GDM1 (cell line): ENCODE measurements at places on chromosomes 1 and 21.

- no peak for DNase-seq
These were observed 6.7 kb upstream of the WNT2B start for GRCh38 chr1:112501810-112502641.

- no peak for DNase-seq
These were observed 150.3 kb downstream of the HMGB4 start for GRCh38 chr1:34013958-34014737.

- DNase-seq = no peak
These were observed 367.8 kb upstream of the ZP4 start for GRCh38 chr1:238258510-238258909.

GRCh38 chr1:8388732-8389562 lies 71.0 kb downstream of the SLC45A1 start:
- no peak for DNase-seq

DNA sequence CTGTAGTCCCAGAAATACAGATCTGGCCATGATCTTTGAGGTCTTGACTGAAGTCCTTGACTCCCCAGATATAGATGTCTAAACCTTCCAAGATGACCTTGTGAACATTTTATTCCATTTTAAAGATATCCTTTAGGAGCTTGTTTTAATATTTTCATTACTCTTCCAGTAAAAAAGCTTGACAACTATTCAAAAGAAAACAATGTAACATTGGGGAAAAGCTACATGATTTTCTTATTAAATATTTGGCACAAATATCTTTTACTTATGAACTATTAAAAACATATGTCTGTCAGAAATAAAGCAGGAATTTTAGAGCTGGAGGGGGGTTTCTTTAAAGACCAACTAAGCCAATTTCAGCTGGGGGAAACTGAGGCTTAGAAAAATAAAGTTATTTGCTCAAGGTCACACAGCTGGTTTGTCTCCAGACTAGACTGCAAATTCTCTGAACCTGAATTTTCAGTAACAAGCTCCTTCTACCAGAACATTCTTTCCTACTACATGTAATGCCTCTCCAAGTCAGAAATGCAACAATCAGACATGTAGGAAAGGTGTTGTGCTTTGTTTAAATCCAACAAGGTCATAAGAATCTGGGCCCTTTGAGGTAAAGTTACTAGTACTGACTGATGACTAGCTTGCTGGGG lies 67.0 kb upstream of the PTCH2 start:
- no peak for DNase-seq

DNA sequence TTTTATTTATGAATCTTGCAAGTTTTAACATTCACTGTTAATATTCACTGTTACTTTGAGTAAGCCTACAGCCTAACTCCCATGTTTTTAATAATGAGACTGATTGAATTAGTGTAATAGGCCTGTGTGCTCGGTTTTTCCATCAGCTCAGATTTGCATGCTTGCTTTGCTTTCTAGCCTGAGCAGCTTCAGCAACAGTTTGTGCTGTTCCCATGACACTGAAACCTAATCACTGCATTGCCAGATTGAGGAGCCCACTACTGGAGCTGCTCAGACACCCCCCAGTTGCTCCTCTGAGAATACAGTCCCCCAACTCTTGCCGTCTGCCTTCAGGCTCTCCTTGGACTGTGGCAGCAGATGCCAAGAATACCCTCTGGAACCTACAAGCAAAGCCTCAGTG lies 695.4 kb downstream of the BRINP3 start:
- no peak for DNase-seq
